Chondrocyte (in vitro differentiated cells): ENCODE measurements at places on chromosomes 5 and 9. TPM values are rescaled to one million over a fixed set of nuclear protein-coding genes. Genes with fewer than 3 reads are reported as not detected.

The HTR1A gene
- not detected in 3 replicates for total RNA-seq

GRCh38 chr9:75604661-75605060 is 285.8 kb upstream of the PCSK5 start:
- no peak for DNase-seq

GRCh38 chr9:7239708-7240107 is 481.9 kb downstream of the KDM4C start:
- DNase-seq: no peak

DNA sequence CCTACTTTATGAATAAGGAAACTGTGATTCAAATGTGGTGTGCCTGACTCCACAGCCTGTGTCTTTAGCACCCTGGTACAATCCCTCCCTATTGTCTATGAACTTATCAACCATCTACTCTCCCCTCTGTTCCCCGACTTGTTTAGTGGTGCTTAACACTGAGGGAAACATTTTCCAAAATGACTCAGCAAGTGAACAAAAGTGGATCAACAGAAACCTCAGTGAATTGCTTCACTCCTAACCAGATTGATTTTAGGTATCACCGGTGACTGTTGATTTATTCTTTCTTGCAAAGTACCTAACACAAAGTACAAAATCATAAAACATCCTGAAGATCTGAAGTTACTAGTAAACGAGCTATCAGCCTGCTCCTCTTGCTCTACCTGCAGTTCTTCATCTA is 42.1 kb upstream of the RAPGEF6 start:
- no peak for DNase-seq

- no peak for DNase-seq
These were observed 48.2 kb downstream of the KIF2A start for GRCh38 chr5:62354028-62354874.

The ANKRD18B gene
- total RNA-seq: 1.4 to 2.3 TPM (median 2.2 TPM) in 3 replicates

GRCh38 chr5:115179030-115179393 is 9.3 kb upstream of the TRIM36 start:
- no peak for DNase-seq

The DNAH5 gene
- total RNA-seq: 0.46 to 0.77 TPM (median 0.50 TPM) in 3 replicates

DNA sequence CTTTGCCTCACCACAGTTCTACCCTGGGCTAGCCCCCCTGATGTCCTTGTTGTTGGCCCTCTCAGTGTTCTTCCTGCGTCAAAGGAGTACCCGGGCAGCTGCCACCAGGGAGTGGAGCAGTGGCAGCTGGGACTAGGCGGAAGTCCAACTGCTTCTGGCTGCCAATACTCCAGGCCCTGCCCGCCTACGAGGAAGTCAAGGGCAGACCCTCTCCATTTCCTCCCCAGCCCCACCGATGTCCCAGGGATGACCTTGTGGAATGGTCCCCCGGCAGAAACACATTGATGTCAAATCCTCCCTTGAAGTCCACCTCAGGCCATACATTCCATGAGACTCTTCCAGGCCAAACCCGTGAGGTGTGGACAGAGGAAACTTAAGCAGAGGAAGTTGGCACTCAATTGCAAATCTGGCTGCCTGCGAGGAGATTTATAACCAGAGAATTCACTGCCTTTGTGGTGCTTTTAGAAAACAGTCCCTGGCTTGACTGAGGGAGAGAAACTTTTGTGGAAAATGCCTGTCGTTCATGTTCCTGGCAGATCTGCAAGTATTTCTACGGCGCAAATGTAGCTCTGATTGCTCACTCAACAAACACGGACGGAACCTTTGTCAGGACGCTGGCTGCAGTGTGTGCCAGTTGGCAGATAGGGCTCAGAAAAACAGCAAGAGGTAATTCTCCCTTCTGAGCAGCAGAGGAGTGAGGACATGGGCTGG is 339.7 kb downstream of the RAB3C start:
- DNase-seq: no peak
